Activated CD8-positive, alpha-beta T cell treated with anti-CD3 and anti-CD28 coated beads for 36 hours (primary cell): ENCODE measurements at places on chromosomes 5 and 9.

- no peak for DNase-seq
These were observed 135.4 kb upstream of the MSX2 start for GRCh38 chr5:174589011-174589410.

DNA sequence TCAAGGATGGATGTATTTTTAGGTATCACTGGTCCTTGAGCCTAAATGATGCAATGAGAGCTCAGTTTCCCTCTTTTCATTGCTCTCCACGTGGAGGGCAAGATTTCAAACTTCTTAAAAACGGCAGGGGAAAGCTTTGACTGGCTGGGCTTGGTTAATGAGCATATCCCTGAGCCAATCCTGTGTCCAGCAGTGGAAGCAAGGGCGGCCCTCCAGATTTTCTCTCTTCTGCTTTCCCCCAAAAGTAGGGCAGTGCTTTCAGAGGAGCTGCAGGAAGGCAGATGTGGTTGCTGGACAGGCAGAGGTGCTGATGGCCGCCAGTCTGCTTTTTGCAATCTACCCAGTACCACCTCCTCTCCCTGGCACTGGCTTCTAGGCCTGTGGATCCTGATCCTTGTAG lies 30.0 kb upstream of the TBC1D2 start:
- no peak for DNase-seq

DNA sequence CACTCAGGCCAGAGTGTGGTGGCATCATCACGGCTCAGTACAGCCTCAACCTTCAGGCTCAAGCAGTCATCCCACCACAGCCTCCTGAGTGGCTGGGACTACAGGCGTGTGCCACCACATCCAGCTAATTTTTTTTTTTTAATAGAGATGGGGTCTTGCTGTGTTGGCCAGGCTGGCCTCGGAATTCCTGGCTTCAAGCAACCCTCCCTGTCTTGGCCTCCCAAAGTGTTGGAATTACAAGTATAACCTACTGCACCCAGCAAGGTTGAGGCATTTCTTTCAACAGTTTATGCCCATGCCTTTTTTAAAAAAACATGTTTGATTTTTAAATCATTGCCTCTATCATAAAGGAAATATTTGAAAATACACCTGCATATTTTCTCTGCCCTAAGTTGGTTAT lies 2.8 kb downstream of the RARS1 start:
- no peak for DNase-seq

GRCh38 chr5:16563686-16564085 lies 53.1 kb downstream of the RETREG1 start:
- DNase-seq: no peak

- no peak for DNase-seq
These were observed 507.3 kb downstream of the CTNND2 start for GRCh38 chr5:11396917-11397316.
